ENCODE measurements at places on chromosomes 5 and 9. TPM values are rescaled to one million over a fixed set of nuclear protein-coding genes. Genes with fewer than 3 reads are reported as not detected.

Gene PCDHGA5
- total RNA-seq: 4.9 TPM

Gene FER
- total RNA-seq: 13.4 TPM

- DNase-seq: no peak
These were observed 372.6 kb downstream of the EBF1 start for GRCh38 chr5:158727136-158727535.

DNA sequence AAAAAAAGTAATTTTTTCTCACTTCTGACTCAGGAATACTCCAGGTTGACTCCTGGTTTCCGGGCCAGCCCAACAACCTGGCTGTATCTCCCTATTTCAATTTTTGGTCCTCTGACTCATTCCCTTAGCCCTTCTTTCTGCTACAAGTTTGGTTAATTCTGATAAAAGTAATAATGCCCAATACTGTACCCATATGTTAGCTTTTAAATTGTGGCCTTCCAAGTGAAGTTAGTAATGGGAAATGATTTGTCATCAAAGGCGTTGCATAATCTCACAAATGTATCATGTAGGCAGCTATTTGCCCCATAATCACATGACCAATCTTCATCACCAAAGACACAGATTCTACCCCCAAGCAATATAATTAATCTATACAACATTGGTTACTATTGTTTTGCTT, 31.1 kb upstream of the BNC2 start:
- no peak for DNase-seq

DNA sequence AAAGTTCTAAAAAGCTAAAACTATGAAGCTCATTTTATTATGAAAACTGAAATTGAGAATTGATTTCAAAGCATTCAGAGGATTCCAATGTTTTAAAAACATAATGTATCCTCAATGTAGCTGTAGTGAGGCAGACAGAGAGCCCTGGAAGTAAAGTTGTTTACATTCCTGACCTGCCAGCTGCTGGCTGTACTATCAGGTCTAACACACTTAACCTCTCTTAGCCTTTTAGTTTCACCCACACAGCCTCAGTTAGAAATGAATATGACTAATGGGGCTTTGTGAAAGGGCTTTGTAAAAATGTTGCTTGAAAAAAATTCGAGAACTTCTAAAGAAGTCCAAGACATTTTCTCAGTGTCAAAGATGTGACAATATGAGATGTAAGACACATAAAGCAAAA, 122.6 kb downstream of the FBXL17 start:
- no peak for DNase-seq

DNA sequence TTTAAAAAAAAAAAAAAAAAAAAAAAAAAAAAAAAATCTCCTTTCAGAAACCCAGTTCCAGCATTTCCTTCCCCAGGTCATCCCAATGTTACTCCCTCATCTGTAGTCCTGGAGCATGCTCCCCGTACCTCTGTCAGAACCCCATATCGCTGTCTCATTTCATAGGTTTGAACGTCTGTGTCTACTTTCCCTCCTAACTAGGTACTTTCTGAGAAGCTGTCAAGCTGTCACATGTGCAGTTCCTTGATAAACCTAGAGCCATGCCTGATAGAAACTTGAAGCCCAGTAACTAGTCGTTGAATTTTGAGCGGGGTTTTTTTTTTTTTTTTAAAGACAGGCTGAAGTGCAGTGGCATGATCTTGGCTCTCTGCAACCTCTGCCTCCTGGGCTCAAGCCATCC, 15.6 kb downstream of the EXOSC3 start:
- no peak for DNase-seq

DNA sequence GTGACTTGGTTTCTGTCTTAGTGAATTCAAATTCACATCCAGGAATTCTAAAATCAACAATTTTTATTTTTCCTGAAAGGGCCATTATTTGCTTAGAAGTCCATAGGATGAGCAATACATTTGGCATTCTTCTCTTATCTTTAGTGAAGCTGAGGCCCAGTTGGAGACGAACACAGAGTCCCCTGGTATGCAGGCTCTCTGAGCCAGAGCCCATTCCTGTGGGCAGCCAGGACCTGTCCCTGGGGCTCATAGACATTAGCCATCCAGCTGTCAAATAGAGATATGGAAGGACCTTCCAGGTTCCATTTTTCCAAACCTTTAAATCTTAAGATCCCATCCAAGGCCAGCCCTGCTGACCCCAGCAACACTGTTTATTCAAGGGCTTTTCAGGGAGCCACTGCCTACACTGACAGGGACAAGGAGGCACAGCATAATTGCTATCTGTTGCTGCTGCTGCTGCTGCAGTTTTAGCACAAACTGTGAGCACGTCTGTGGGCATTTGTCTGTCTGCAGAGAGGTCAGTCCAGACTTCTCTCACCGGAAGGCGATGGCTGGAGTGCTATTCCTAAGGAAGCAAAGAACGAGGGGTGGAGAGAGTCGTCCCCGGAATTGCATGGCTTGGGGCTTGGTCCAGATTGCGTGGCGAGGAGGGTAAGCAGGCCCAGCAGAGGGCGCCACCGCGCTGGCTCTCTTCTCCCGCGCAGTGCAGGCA, 639.0 kb downstream of the CCDC171 start:
- peak; percentile 78 for DNase-seq

- no peak for DNase-seq
These were observed 39.4 kb upstream of the AIF1L start for GRCh38 chr9:131056781-131057506.

All from left ventricle myocardium inferior (tissue), 1 donor.